D341Med (cell line): ENCODE measurements at places on chromosomes 4 and X.

- DNase-seq: no peak
Measured at GRCh38 chr4:109051054-109051453, 251.4 kb downstream of the COL25A1 start.

DNA sequence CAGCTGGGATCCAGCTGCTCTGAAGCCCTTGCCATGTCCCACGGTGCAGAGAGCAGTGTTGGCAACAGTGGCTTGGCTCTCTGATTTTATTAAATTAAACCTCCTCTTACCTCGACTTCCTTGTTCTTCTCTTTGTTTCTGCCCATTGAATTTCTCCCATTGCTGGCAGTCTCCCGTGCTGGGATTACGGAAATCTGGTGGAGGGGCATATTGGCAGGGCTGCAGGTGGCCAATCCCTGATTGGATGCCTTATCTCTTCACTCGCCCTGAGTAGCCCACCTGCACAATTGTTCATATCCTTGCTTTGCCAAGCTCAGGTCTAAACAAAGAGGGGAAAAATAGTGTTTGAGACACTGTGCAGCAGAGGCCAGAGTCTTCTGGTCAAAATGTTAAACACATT, 493.9 kb downstream of the TMA16 start:
- peak; percentile 38 for DNase-seq

GRCh38 chr4:183553601-183554345, 48.9 kb downstream of the ING2 start:
- DNase-seq: no peak

DNA sequence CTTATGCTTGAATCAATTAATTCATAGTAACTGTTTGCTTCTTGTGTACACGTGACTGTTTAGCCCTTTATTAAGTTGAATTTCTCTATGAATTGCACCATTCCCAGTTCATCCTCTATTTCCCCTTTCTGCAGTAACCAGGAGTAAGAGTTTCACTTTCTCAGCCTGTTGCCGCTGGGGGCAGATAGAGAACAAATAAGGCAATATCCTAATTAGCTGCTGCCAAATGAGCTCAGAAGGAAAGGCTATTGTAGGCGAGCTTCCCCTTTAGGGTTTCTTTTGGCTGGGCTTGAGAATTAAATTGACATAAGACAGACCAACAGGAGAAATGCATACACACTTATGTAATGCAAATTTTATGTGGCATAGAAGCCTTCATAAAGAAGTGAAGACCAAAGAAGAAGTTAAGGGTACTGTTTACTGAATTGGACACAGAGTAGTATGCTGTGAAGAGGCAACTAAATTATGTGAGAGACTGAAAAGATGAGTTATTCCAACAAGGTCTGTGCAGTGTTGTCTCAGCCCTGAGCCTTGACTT, 1594.7 kb downstream of the TECRL start:
- DNase-seq: no peak

- no peak for DNase-seq
Measured at GRCh38 chr4:114535725-114536124, 62.9 kb upstream of the UGT8 start.
